ENCODE measurements at places on chromosomes 12 and 14. TPM values are rescaled to one million over a fixed set of nuclear protein-coding genes. Genes with fewer than 3 reads are reported as not detected.

DNA sequence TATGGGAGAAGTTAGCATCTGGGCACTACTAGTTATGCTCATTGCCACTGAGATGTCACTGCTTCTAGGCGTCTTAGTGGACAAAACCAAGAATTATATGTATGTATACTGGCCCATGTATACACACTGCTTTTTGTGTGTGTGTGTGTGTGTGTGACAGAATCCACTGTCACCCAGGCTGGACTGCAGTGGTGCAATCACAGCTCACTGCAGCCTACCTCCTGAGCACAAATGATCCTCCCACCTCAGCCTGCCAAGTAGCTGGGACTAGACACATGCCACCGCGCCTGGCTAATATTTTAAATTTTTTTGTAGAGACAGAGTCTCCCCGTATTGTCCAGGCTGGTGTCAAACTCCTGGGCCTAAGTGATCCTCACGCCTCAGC lies 25.2 kb downstream of the LIMA1 start:
- no peak for DNase-seq

GRCh38 chr12:115230606-115231005 lies 546.6 kb upstream of the TBX3 start:
- DNase-seq, result no peak

GRCh38 chr12:115438314-115438713 lies 754.3 kb upstream of the TBX3 start:
- no peak for DNase-seq

DNA sequence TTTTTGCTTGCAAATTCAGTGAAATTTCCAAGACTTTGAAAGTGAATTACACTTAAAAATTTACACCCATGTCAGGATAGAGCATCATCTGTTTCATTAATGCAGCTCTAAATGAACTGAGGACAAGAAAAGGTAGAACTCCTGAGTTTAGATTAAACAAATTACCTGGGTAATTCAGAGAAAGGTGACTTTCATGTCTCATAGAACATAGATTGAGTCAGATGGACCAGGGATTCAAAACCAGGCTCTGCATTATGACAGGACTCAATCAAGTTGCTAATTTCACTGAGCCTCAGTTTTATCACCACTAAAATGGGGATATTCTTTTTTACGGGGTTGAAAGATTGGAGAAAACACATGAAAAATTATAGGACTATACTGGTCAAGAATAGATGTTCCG lies 4.5 kb downstream of the ARHGDIB start:
- no peak for DNase-seq

DNA sequence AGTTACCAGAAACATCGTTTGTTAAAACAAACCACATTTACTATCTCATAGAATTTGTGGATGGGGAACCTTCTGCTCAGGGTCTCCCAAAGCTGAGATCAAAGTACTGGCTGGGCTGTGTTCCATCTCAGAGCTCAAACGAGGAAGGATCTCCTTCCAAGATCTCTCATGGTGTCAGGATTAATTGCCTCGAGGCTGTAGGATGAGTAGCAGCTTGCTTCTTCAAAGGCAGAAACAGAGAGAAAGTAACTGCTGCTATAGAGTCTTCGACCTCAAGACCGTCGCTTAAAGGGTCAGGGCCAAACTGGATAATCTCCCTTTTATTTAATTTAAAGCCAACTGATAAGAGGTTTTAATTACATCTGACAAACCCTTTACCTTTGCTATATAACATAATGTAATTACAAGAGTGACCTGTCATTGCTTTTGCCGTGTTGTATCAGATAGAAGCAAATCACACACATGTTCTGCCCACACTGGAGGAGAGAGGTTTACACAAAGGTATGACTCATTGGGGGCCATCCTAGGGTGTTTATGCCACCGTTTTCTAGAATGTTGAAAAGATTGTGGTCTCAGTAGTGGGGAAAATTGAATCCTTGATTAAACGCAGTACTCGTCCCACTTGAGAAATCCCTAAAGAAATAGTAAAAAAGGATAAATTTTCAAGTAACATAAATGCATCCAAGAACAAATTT lies 868.8 kb upstream of the TMEM132C start:
- DNase-seq, result no peak

- no peak for DNase-seq
Measured at GRCh38 chr14:96162741-96163140, 41.9 kb upstream of the BDKRB2 start.

DNA sequence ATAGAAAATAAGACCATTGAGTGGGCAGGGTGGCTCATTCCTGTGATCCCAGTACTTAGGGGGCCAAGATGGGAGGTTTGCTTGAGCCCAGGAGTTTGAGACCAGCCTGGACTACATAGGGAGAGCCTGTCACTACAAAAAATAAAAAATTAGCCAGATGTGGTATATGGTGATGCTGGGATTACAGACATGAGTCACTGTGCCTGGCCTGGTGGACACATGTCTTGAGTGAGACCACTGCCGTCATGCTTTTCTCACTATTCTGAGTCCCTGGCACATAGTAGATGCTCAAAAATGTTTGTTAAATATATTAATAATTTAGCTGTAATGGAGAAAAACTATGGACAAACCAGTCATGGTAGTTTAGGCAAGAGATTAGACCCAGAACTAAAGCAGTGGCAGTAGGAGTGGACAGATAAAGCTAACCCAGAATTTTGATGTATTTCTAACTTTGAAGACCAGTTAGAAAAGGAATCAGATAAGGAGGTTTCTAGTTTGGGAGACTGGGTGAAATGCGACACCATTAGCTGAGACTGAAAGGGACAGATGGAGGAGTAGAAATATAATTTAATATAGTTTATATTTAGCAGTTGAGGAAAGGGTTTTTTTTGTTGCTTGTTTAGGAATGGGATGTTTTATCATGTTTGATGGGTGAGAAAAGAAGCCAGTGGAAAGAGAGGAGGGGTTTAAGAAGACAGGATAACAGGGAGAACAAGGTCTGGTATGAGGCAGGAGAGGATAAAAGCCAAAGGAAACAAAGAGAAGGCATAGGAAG lies 7.4 kb upstream of the PTGES3 start:
- DNase-seq, result no peak

DNA sequence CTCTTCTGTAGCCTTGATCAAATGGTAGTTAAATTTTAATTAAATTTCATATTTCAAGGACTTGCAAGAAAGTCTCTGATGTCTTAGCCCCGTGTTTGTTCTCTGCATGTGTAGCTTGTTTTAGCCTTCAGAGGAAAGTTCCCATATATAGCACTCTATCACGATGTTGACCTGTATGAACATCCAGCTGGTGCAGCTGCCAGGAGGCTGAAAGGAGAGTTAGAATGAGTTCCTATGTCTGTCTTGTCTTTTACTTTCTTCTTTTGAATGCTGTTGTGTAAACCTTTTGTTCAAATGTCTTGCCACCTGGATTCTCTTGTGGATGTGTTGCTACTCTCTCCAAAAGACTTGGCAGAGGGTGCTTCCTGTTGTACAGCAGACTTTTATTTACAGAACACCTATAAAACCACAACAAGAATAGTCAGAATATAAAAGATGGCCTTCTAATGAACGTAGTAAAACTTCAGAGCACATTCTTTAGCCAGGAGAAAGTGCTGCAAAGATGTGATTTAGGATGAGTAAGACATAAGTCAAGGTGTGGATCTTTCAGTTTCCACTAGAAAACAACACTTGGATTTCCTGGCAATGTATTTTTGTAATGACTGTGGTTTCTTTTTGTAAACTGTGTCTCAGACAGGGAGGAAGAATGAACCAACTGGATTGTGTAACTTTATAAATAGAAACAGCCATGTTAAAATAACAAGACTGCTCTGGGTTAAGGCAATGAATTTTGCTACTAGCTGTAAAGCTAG lies 17.2 kb downstream of the NAV3 start:
- DNase-seq, result no peak

DNA sequence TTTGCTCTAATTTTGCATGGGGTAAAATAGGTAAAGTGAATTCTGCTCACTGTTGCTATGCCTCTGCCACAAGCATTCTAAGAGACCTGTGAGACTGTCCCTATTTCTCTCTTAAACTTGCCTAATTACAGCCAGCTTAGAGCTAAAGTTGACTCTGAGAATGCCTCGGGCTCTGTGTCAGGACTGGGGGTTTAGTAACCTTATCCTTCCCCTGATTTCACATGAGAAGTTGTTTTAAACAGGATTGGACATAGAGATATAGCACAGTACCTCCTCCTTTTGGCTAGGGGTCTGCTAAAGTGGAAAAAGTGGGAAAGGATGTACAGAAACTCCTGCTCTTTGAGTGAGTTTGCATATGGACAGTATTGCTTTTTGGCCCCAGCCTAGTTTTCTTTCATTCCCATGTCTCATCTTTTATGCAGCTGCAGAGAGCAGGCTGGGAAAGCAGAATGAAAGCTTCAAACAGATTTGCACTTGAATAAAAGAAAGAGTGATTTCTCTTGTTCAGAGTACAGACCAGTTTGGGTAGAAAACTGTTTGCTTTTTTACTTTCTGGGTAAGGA lies 122.0 kb downstream of the RAD51B start:
- no peak for DNase-seq

- DNase-seq, result no peak
Measured at GRCh38 chr12:44689587-44689986, 186.5 kb downstream of the NELL2 start.

- DNase-seq, result no peak
Measured at GRCh38 chr12:103833891-103834290, 7.1 kb downstream of the NT5DC3 start.

DNA sequence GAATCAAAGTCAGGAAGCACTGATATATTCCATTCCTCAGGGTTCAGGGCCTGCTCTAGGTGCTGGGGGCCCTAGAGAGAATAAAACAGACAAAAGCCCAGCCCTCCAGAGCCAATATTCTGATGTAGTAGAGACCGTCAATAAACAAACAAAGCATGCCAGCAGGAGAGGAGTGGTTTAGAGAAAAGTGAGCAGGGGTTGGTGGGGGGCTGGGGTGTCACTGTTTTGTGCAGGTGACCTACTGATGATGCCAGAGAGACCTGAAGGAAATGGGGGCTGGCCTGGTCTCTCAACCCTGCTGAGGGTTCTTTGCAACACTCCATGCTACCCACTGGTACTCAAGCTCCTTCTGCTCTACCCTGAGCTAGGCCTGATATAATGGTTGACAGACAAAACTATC lies 26.5 kb downstream of the IL26 start:
- no peak for DNase-seq

- no peak for DNase-seq
Measured at GRCh38 chr14:87944987-87945604, 47.9 kb downstream of the GALC start.

GRCh38 chr14:76820700-76821099 lies 5.5 kb upstream of the LRRC74A start:
- DNase-seq, result no peak

DNA sequence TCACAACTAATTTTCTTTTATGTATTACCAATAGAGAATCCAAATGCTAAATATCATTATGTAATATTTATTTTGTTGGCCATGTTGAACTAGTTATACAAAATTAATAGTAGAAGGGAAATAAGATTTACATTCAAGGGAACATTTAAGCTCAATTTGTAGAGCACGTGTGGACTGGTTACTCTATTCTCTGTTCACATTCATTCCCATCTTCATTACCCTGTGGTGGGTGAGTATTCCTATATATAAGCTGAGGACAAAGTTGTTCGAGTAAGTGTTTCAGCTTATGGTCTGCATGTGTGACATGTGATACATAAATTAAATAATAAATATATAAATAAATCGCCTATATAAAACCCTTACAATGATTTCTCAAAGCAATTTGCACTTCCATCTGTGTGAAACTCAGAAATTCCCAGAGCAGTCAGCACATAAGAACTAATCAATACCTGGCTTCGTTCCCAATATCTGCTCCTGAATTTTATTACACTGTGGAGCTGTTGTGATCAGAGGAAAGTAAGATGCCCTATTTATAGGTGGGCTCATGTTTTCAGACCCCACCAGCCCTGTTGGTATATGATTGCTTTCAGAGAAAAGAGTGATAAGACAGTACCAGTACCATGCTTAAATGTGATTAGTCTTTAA lies 308.2 kb upstream of the DCN start:
- DNase-seq, result no peak

DNA sequence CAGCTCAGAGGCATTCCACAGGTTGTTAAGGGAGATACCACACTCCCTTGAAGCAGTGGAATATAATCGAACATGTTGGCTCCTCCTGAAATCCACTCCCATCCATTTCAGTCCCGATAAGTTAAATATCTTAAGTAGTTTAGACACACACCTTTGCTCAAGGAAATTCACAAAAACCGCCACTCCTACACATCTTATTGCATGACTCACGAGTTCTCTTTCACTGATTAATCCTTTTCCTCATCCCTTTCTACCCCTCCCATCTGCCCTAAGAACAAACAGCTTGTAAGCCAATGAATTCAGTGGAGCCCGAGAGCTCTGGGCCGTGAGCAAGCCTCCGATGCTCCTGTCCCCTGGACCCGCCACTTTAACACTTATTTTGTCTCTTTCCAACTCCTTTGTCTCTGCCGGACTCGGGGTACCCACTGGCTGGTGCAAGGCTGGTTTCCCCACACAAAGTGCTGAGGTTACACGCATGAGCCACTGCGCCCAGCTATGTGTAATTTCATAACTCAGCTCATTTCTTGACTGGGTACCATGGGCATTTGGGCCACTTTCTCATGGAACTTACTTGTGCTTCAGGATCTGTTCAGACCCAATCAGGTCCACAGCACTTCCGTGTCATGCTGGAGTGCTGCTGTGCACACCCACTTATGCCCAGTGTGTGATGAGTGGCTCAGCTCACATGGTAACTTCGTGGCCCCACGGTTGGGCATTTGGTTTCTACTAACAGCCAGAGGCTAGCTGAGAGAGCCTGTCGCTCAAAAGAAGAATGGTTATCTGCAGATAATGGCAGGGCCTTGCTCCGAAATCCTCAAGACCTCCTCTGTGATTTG lies 171.8 kb upstream of the ALG10B start:
- no peak for DNase-seq

DNA sequence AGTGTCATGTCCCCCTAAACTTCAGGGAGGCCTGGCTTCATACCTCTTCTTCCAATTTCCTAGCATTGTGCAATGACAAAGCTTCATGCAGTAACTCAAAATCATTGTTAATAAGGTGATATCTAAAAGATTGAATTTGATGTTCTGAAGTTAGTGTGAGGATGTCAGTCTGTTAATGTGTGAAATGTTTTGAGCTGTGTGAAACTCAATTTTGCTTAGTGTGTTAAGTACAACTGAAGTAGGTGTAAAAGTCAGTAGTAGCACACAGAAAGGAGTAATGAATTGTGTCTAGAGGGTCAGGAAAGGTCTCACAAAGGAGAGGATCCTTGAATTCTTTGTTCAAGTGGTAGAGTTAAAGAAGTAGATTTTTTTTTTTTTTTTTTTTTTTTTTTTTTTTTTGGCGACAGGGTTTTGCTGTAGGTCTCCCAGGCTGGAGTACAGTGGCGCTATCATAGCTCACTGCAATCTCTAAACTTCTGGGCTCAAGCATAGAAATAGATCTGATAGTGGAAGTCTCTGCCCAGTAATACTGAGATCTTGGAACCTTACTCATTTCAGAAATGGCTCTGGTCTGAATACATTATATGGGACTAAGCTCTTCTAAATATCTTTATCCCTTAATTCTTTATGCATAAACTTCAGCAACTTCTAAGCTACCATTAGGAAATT lies 63.9 kb downstream of the FUT8 start:
- DNase-seq, result no peak

POU6F1 gene
- total RNA-seq, result 3.6 TPM

IL23A gene
- 0.84 TPM for total RNA-seq

KIF5A gene
- total RNA-seq, result 2.0 TPM

CACNA1C gene
- 0.06 TPM for total RNA-seq

TMEM229B gene
- total RNA-seq, result 14.7 TPM

LUM gene
- not detected for total RNA-seq

MGST1 gene
- 13.8 TPM for total RNA-seq
